ENCODE measurements at places on chromosomes 11 and 22.

DNA sequence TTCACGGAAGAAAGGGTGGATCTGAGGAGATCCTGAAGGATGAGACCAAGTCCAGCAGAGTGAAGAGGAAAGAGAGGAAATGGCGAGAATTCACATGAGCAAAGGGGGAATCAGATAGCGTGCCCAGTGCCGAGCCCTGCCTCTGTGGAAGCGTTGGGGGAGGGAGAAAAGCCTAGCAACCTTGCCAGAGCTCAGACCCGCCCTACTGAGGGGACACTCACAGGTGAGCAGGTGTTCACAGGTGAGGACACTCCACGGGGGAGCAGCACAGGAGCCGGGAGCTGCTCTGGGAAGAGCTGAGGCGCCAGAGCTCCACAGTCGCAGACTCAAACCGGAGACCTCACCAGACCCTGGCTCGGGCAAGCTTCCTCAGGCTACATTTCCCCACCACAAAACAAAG is 56.2 kb downstream of the MICAL3 start:
- DNase-seq, result no peak
- no peaks in the 10 kb centered on the region for H3K36me3 ChIP-seq
- no peak overlapping the region for H3K27ac ChIP-seq
- no peak overlapping the region for H3K4me3 ChIP-seq

GRCh38 chr22:35470903-35471321 is 69.7 kb upstream of the RASD2 start:
- no peaks in the 10 kb centered on the region for H3K27me3 ChIP-seq
- H3K4me1 ChIP-seq, result peaks cover 11% of the 10 kb centered on the region
- DNase-seq, result no peak
- no peak overlapping the region for H3K4me3 ChIP-seq
- H3K36me3 ChIP-seq, result peaks cover 2% of the 10 kb centered on the region
- H3K27ac ChIP-seq, result no peak overlapping the region

DNA sequence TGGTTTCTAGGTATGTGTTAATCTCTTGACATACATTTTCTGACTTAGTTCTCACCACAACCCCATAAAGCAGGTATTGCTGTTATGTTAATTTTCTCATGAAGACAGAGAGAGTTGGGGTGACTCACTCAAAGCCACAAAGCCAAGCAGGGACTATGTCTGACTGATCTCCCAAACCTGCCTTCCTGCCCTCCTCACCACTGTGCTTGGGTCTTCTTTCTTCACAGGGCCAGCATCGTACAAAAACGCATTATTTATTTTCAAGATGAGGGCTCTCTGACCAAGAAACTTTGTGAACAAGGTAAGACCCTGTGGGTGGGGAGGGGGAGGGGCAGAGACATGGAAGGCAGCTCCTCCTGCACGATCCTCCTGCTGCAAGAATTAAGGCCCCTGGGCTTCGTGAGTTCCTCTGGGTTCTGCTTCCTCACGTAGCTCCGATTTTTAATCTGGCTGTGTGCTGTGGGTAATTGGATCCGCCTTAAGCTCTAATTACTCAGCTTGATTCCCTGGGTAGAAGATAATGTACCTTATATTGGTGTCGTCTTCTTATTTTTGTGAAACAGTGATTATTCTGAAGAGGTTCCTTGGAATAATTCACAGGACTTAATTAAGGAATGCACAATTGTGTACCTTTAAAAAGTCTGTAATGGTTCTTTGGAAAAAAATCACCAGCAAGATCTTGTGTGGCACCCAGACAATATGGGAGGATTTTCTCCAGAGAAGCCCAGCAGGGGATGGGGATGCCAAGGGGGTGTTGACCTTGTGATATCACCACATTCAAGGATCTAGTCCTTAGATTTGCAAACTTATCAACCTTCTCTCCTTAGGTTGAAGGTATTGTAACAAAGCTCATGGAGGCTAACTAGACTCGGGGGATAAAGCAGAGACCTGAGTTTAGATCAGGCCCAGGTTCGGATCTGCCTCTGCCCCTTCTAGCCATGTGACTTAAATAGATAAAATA is 112.9 kb downstream of the SPON1 start:
- H3K4me3 ChIP-seq, result no peak overlapping the region
- H3K4me1 ChIP-seq, result peaks cover 15% of the 10 kb centered on the region
- H3K36me3 ChIP-seq, result no peaks in the 10 kb centered on the region
- H3K27ac ChIP-seq, result no peak overlapping the region
- H3K27me3 ChIP-seq, result no peaks in the 10 kb centered on the region

- peaks cover 26% of the 10 kb centered on the region for H3K4me1 ChIP-seq
- DNase-seq, result no peak
- H3K27me3 ChIP-seq, result no peaks in the 10 kb centered on the region
- peaks cover under 1% of the 10 kb centered on the region for H3K36me3 ChIP-seq
- peak overlapping the region; percentile 13 for H3K27ac ChIP-seq
These were observed 55.8 kb downstream of the IRAG1 start for GRCh38 chr11:10637731-10638151.

DNA sequence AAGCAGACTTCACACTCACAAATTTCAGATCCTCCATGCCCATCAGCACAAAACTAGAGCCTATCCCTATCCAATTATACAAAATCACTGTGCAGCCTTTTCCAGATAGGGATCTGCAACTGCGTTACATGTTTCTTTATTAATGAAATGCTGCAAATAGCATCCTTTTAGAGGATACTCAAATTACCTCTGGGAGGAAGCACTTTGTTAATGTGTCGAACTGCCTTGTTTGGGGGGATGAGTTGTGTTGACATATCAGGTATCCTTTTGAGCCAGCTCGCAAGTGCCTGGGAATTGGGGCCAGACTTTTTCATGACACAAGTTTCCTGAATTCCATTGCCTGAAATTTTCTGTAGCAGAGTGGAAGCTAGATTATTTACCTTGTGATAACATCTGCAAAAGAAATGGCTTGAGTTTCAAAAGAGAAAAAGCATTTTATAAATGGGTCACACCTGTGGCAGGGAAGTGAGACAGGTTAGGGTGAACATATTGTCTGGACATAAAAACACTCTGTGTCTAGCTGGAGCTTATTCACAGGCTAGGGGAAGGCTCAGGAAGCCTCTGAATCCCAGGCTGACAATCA is 299.1 kb upstream of the MTNR1B start:
- no peak for DNase-seq
- H3K4me1 ChIP-seq, result peaks cover 12% of the 10 kb centered on the region
- no peaks in the 10 kb centered on the region for H3K36me3 ChIP-seq

DNA sequence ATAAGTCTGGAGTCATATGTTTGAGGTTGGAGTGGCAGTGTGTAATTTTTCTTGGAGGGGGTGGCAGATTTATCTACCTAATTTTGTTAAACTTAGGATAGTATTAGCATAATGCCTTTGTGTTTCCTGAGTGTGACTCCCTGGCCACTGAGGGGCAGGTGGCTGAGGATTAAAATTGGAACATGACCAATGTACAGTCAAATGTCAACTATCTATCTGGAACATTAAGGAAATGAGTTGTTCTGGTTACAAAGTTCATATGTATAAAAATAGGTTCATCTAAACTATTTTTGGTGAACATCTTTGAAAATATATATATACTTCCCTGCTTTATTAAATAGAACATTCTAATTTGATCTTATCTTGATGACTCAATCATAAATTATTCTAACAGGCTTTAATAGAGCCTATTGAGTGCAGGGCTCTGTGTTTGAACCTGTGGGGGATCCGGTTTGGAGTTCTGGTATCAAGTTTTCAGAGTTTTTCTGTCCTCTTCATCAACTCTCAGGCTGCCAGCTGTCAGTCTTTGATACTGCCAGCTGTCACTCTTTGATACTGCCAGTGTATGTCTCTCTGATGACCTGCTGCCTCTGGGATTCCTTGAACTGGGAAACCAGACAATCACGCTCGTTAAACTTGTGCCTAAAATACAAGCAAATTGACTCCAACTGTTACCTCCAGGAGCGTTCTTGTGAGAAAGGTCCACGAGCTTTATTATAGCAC is 309.6 kb downstream of the METTL15 start:
- H3K4me1 ChIP-seq, result no peaks in the 10 kb centered on the region
- no peaks in the 10 kb centered on the region for H3K27me3 ChIP-seq
- no peak overlapping the region for H3K4me3 ChIP-seq

- H3K4me1 ChIP-seq, result peaks cover 20% of the 10 kb centered on the region
- no peak overlapping the region for H3K4me3 ChIP-seq
- DNase-seq, result no peak
- no peaks in the 10 kb centered on the region for H3K36me3 ChIP-seq
- no peak overlapping the region for H3K27ac ChIP-seq
These were observed 31.7 kb upstream of the TMPRSS4 start for GRCh38 chr11:118045191-118045590.

- peaks cover 22% of the 10 kb centered on the region for H3K36me3 ChIP-seq
- DNase-seq, result no peak
- no peak overlapping the region for H3K4me3 ChIP-seq
- H3K4me1 ChIP-seq, result peaks cover 3% of the 10 kb centered on the region
These were observed 28.5 kb upstream of the RBX1 start for GRCh38 chr22:40922484-40923303.

- H3K4me1 ChIP-seq, result no peaks in the 10 kb centered on the region
- H3K4me3 ChIP-seq, result no peak overlapping the region
- no peaks in the 10 kb centered on the region for H3K36me3 ChIP-seq
- H3K27me3 ChIP-seq, result no peaks in the 10 kb centered on the region
These were observed 70.5 kb downstream of the FEZ1 start for GRCh38 chr11:125425601-125426000.

DNA sequence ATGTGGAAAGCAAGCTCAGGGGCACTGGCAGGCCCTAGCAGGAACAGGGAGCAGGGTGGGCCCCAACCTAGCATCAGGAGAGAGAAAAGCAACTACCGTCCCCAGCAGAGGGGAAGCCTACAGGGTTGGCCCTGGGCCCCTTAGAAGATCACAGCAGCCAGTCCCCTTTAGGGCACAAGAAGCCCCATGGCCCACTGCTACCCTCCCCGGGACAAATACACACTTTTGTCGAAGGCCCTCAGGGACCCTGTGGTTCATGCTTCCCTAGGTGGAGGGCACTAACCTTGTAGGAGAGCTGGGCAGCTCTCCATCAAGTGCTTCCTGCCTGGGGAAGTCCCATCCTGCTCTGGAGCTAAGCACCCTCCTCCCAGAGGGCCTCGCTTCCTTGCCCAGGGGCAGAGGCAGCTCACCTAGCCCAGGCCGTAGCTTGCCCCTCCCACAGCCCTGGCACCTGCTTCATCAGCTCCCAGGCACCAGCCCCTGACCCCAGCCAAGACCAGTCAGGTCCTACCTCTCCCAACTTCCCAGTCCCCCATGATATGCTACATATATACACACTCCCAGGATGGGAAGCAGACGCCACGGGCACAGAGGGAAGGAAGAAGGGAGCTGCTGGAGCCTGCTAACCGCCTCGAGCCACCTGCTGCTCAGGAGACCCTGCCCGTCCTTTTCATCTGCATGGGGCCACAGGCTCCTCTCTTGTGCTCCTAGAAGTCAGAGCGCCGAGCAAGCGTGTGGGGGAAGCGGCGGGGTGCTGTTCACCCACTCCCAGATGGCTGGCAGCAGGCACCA is 20.1 kb downstream of the SUN2 start:
- no peak overlapping the region for H3K27ac ChIP-seq
- no peaks in the 10 kb centered on the region for H3K4me1 ChIP-seq
- no peaks in the 10 kb centered on the region for H3K27me3 ChIP-seq

- no peaks in the 10 kb centered on the region for H3K36me3 ChIP-seq
- no peak overlapping the region for H3K27ac ChIP-seq
- H3K4me3 ChIP-seq, result no peak overlapping the region
- H3K27me3 ChIP-seq, result peaks cover 26% of the 10 kb centered on the region
- no peak for DNase-seq
These were observed 54.7 kb upstream of the PRDM11 start for GRCh38 chr11:45091563-45092403.

DNA sequence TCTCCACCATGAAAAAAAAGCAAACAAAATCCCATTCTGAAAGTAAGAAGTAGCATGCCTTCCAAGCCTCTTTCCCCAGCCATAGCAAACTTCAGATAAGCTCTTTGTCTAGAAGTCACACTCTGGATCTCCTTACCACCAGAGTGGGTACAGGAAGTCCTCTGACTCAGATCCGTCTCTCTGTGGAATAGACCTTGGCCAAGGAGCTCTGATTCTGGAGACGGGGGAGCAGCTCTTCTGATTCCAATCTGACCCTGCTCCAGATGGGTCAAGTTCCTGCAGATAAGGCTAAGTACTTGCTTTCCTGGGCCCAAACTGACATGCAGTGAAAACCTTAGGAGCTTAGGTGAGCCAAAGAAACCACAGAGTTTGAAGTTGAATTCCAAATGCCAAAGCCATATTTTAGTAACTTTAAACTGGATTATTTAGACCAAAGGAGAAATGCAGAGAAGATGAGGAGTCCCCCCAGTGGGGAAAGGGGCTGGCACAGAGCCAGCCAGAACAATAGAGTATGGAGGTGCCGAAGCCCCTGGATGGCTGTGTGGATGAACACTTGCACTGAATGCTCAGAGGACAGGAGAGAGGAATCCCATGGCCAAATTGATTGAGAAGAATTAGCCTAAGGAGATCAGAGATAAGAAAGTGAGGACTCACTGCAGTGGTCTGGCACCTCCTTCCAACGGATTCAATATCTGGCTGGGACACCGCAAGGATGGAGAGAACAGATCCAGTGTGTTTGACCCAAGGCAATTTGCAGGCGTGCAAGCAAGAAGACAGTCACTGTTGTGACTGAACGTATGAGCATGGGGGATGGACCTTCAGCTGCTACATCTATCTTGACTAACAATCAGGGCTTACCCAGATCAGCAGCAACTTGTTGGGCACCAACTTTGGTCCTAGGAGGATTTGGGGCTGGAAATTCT is 54.9 kb downstream of the ENDOD1 start:
- no peaks in the 10 kb centered on the region for H3K27me3 ChIP-seq
- H3K4me1 ChIP-seq, result peaks cover 27% of the 10 kb centered on the region
- no peak for DNase-seq
- H3K27ac ChIP-seq, result no peak overlapping the region
- no peak overlapping the region for H3K4me3 ChIP-seq
- H3K36me3 ChIP-seq, result no peaks in the 10 kb centered on the region

DNA sequence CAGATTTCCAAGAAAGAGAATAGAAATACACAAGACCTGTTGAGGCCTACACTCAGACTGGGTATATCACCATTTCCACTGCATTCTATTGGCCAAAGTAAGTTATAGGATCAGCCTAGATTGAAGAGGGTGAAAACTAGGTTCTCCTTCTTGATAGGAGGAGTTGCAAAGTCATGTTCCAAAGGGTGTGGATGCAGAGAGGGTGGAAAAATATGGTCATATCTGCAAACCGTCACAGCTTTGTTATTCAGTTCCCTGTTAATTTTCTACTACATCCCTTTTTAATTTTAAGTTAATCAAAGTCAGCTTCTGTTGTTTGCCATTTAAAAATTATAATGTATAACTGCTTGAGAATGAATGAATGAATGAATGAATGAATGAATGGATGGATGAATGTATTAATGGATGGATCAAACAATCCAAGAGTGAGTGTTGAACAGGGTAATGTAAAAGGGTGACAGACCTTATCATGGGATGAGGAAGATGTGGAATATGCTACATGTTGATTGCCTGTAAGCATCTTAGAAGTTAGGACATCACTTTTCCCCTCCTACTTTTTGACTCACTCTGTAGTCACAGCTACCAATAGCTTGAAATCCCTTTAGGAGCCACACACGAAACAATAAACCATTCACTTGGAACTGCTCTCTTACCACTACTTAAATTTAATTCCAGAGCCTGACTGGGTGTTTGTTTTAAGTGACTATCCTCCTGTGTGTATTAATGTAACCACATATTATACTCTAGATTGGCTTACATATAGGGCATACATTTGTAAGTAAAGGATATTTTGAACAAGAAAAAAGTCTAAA is 121.5 kb downstream of the CCDC34 start:
- no peak for DNase-seq
- H3K27me3 ChIP-seq, result no peaks in the 10 kb centered on the region
- H3K4me1 ChIP-seq, result peaks cover 8% of the 10 kb centered on the region
- H3K36me3 ChIP-seq, result no peaks in the 10 kb centered on the region

Data from mesothelial cell of epicardium (in vitro differentiated cells).